ENCODE measurements at places on chromosomes 11 and 22. TPM values are rescaled to one million over a fixed set of nuclear protein-coding genes. Genes with fewer than 3 reads are reported as not detected.

DNA sequence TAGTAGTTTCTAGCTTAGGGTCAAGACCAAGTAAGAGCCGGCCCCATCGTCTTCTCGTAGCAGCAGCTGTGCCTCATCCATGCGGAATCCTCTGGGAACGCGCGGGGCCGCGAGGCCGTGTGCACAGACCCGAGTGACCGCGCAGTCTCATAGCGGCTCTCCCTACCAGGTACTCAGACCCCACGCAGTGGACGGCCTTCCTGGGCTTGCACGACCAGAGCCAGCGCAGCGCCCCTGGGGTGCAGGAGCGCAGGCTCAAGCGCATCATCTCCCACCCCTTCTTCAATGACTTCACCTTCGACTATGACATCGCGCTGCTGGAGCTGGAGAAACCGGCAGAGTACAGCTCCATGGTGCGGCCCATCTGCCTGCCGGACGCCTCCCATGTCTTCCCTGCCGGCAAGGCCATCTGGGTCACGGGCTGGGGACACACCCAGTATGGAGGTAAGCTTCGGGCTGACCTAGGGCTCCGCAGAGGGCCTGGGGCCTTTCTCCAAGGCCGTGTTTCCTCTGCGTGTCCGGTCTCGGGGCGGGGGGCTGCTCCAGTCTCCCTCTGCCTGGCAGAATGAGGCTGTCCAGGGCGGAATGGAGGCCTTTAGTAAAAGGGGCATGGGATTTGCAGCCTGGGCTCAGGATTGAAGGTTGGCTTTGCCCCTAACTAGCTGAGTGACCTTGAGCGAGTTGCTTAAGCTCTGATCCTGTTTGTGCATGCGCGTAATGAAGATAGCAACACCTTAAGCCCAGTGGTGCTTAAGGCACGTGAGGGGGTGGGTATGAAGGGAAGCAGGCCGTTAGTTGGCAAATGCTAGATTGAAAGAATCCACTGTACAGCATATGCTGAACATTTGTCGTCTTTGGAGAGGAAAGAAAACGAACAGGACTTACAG is 48.9 kb downstream of the ST14 start:
- no peak for DNase-seq

DNA sequence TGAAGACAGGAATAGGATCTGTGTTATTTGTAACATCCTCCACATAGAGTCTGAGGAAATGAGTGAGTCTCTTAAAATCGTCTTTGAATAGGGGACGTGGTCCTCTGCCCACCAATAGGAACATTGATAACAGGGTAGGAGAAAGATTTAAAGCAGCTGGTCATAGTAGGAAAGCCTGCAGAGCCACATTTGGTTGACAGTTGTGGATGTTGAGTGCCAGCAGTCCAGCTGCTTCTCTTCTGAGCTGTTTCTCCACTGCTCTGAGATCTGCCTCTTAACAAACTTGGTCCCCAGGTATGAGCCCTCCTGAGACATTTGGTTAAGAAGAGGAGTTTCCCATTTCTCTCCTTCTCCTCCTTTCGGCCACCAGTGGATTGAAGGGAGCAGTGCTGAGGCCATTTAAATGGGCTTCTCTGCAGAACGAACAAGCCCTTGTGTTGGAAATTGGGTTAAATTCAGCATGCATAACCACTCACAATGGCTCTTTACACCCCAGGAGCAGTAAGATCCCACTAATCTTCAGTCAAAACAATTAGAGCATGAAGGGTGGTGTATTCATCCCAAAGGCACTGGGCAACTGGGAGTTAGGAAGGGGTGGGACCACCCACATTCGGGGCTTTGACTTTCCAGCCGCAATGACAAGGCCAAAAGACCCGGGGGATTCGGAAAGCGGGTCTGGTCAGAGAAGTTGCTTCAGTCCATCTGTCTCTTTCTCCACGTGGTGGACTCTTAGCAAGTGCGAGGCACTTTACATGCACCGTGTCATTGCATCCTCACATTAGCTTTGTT is 32.3 kb downstream of the MIAT start:
- DNase-seq, result no peak

GRCh38 chr11:75539459-75540334 is 14.0 kb upstream of the GDPD5 start:
- no peak for DNase-seq

- peak; percentile 87 for DNase-seq
These were observed 331.2 kb downstream of the TMEM135 start for GRCh38 chr11:87368858-87369480.

The MRGPRF gene
- total RNA-seq, result 0.24 TPM

GRCh38 chr22:19723983-19724827 is 866 bp downstream of the GP1BB start:
- no peak for DNase-seq

The ATL3 gene
- total RNA-seq, result 91.6 TPM

- no peak for DNase-seq
These were observed 34.2 kb downstream of the DDX10 start for GRCh38 chr11:108698844-108699642.

The KRTAP5-8 gene
- not detected for total RNA-seq

The BTG4 gene
- total RNA-seq, result not detected

- DNase-seq, result no peak
These were observed 53.6 kb downstream of the SYT13 start for GRCh38 chr11:45232341-45233080.

DNA sequence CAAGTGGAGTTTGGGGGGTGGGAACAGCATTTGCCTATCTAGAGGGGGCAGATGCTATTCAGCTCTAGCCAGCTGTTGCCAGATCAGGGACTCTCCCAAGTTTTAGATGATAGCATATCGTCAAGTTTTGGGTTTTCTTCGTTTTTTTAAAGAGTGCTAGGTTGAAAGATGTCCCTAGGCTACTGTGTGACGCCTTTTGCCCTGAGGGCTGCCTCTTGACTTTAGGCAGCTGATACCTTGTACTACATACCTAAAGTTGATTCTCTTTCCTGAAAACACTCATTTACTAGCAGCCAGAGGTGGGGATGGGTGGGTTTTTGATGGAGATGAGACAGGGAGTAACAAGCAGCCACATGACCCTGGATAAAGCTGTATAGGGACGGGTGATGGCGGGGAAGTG is 87.1 kb downstream of the ABTB2 start:
- DNase-seq, result no peak

- no peak for DNase-seq
These were observed 53.8 kb downstream of the ADM start for GRCh38 chr11:10358696-10359095.

The PATL1 gene
- 16.2 TPM for total RNA-seq

DNA sequence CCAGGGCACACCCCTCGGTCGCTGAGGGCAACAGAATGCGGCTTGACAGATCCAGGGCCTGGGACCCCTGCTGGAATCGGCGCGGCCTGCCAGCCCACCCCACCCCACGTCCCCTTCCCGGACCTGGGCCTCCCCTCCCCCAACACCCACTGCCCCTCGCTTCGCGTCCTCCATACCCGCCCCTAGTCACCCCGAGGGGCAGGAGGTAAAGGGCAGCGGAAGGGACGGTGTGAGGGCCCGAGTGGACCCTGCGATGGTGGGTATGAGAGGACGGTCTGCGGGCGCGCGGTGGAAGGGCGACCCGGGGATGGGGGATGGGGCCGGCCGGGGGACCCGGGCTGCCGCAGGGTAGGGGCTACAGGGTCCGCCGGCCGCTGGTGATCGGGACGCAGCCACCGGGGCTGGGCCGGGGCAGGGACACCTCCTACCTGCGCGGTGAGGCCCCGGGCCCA is 311 bp downstream of the APBB1 start:
- DNase-seq, result no peak

The PAAF1 gene
- 16.7 TPM for total RNA-seq

DNA sequence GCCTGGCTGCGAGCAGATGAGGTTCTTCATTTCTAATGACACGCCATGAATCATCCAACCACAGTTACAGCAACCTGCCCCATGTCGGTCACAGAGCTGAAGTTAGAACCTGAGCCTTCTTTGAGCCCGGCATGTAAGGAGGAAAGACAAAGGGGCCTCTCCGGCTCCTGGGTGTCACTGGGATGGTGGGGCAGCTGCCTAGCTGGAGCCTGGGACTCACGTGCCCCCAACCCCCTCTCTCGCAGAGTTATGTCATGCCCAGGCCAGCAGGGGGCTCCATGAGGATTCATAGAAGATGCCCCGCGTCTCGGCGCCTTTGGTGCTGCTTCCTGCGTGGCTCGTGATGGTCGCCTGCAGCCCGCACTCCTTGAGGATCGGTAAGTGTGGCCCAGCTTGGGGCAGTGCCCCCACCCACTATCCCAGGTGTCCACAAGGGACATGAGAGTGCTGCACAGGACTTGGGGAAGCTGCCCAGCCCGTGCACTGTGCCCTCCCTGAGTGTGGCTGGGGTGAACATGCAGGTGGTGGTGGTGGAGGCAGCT is 148.5 kb downstream of the GRIK4 start:
- DNase-seq, result no peak

The HPS4 gene
- total RNA-seq, result 28.4 TPM

DNA sequence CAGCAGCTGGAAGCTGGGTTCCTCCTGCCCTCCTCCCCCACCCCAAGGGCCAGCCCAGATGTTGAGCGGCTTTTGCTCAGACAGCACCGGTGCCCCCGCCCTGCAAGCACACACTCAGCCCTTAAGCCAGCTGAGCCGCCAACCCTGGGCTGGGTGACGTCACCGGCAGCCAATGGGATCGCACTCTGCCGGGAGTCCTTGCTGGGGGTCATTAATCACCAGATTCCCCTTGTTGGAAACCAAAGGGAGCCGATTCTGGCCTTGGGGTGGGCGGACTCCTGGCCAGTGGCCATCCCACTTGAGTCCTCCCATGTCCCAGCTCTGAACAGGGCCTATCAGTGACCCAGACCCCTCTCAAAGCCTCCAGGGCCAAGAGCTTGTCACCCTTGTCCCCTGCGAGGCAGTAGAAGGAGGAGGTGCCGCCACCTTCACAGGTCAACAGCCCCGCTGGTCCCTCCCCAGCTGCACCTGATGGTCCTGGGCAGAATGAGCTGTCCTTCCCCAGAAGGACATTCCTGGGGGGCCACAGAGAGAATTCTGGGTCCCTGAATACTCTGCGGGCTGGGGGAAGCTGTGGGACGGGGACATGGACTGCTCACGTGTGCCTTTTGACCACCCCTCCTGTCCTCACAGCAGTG is 7.4 kb downstream of the DUSP8 start:
- no peak for DNase-seq

GRCh38 chr11:60672255-60672654 is 27.2 kb upstream of the MS4A8 start:
- no peak for DNase-seq

The CECR2 gene
- total RNA-seq, result 1.2 TPM

DNA sequence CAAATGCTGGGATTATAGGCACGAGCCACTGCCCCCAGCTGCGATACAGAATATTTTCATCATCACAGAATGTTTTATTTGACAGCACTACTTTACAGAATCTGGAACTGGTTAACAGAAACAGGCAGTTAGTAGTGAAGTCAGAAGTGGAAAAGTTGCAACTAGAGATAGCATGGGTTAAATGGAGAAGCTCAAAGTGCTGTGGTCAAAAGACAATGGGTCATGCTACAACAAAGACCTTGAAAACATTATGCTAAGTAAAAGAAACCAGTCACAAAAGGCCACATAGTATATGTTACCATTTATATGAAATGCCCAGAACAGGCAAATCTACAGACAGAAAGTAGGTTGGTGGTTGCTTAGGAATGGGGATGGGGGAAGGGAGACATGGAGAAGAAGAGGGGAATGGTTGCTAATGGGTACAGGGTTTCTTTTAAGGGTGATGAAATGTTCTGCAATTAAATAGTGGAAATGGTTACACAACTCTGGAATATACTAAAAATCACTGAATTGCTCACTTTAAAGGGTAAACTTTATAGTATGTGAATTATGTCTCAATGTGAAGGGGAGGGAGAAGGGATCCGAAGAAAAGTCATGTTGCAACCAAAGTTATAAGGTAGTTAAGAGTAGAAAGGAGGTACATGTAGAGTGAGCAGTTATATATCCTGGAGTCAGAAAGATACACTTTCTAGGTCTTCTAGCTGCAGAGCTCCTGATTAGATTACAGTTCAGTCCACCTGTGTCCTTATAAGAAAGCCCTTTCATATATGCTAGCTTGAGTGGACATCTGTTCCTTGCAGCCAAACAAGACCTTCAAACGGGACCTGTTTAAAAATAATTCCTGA is 46.3 kb upstream of the RAPSN start:
- DNase-seq, result no peak

GRCh38 chr11:7501894-7502293 is 11.9 kb upstream of the PPFIBP2 start:
- DNase-seq, result no peak

DNA sequence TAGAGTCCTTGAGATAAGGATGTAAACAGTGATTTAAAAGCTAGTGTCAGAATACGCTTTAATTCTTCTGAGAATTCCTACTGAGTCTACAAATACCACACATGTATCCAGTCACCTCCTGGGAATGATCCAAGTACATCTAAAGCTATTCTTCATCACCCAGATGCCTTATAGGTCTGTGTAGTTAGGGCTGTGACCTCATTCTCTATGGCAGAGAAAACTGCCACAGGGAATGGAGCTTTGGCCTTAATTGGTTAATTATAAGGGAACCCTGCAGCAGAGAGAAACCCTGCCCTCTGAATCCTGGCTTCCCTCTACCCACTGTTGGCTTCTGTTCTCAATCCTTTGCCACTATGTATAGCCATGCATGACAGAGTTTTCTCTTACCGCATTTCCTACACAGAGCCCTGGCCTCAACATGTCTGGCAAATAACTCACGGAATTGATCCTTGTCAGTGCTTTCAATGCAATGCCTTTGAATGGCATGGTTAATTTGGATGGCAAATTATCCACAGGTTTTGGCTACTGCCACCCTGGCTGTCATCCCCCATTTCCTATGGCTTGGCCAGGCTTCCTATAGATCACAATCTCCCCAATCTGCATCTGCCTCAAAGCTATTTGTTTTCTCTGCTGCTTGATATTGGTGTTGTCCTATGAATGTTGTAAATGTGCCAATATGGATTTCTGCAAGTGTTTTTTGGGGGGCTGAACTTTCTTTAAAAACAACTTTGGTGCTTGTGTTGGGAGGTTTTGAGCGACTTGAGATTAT is 2.9 kb downstream of the DIXDC1 start:
- DNase-seq, result no peak

DNA sequence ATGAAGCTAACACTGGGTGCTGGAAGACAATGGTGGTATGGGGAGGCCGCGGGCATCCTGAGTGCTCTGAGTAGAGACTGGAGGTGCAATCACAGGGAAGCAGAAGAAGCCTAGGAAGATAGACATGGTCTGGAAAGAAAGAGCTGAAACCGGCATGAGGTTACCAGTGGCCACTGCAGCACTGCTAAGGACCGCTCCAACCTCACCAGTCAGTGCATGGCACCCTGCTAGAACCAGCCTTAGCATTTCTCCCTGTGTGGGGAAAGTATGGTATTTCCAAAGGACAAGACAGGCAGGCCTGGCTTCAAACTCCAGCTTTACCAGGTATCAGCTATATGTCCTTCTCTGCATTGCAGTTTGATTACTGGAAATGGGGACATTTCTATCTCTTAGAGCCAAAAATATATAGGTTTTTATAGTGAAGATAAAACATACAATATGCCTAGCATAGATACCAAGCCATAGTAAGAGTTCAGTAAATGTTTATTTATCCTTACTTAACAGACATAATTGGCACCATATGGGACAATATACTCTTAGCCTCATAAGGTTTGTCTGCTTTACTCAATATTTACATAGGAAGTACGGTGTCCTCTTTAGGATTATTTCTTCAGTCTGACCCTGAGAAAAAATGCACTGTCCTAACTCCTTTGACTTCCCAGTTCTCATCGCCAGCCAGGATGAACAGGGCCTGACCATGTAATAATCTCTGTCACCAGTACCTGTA is 231.1 kb downstream of the TENM4 start:
- DNase-seq, result no peak

The MMP8 gene
- total RNA-seq, result not detected

Data from glomerular endothelial cell (primary cell).